CD4-positive, alpha-beta T cell treated with Interleukin-17A for 1 hour (primary cell): ENCODE measurements at places on chromosomes 7 and 10.
A peak's percentile ranks its signal among the peaks of the same experiment; 100 is the strongest.

DNA sequence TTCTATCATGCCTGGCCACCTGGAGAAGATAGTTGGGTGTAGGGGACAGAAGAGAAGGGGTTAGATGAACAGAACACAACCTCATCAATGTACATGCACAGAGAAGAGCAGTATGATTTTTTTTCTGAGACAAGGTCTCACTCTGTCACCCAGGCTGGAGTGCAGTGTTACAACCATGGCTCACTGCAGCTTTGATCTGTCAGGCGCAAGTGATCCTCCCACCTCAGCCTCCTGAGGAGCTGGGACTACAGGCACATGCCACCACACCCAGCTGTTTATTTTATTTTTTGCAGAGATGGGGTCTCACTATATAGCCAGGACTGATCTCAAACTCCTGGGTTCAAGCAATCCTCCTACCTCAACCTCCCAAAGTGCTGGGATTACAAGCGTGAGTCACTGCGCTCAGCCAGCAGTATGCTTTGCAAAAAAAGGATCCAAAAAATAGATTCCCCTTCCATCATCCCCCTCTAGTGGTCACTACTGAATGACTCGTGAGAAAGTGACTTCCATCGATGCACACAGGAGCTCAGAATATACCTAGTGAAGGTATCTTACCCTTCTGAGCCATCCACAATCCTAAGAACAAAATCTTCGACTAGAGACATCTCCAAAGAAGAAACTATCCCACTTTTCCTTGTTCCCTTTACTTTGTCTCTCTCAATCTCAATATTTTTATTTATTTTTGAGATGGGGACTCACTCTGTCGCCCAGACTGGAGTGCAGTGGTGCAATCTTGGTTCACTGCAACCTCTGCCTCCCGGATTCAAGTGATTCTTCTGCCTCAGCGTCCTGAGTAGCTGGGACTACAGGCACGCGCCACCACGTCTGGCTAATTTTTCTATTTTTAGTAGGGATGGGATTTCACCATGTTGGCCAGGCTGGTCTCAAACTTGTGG, 21.0 kb downstream of the ZCWPW1 start:
- DNase-seq, result peak; percentile 80

GRCh38 chr7:19107356-19108146, 9.9 kb downstream of the TWIST1 start:
- DNase-seq, result no peak

- peak; percentile 49 for DNase-seq
Observed at GRCh38 chr7:151014950-151015349, 9.3 kb downstream of the ATG9B start.

- DNase-seq, result no peak
Observed at GRCh38 chr10:99754670-99755069, 22.6 kb downstream of the CUTC start.

- no peak for DNase-seq
Observed at GRCh38 chr7:117970801-117971200, 97.6 kb upstream of the CTTNBP2 start.

DNA sequence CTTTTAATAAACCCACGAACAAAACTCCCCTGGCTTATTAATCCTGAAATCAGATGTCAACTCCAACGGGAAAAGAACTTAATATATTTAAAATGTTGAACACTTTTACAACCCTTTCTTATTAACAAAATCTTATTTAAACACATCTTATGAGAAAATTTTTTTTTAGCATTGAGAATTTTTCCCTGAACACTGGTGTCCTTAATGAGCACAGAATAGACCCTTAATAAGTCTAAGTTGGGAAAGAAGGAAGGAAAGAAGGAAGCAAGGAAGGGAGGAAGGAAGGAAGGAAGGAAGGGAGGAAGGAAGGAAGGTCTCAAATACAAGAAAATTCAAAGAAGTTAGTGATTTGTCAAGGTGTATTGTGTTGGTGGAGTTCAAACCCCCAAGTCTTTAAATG, 129.2 kb upstream of the COL1A2 start:
- DNase-seq, result no peak

- peak; percentile 50 for DNase-seq
Observed at GRCh38 chr10:47261121-47261520, 38.9 kb upstream of the GDF10 start.

DNA sequence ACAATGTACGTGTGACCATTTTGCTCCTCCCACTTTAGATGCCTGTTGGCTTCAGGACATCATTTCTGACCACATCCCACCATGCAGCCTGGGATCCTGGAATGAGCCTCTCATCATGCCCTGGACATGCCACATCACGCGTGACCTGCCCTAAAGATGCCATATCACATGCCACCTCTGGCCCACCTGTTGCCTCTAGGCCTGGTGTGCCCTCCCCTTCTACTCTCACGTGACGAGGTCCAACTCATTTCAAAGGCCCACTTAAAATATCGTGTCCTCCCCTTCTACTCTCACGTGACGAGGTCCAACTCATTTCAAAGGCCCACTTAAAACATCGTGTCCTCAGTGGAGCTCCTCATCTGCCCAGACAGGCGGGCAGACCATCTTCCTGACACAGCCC, 254.9 kb downstream of the TEX36 start:
- no peak for DNase-seq

- no peak for DNase-seq
Observed at GRCh38 chr7:79211724-79212123, 241.7 kb downstream of the MAGI2 start.

DNA sequence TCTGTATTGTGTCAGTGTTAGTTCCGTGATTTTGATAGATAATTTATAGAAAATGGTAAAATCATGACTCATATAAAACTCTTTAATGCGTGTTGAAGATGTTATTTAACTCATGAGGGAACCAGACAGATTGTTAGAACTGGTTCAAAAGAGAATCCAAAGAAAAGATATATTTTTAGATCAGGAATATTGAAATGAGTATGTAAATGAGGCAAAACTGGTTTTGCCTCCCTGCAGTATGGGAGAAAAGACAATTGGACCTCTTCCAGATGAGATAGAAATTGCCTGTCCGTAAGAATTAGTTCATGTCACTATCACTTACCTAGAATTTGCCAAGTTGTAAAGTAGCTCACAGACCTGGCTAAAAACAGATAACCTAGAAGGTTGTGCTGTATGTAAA, 17.6 kb downstream of the CDC123 start:
- no peak for DNase-seq

DNA sequence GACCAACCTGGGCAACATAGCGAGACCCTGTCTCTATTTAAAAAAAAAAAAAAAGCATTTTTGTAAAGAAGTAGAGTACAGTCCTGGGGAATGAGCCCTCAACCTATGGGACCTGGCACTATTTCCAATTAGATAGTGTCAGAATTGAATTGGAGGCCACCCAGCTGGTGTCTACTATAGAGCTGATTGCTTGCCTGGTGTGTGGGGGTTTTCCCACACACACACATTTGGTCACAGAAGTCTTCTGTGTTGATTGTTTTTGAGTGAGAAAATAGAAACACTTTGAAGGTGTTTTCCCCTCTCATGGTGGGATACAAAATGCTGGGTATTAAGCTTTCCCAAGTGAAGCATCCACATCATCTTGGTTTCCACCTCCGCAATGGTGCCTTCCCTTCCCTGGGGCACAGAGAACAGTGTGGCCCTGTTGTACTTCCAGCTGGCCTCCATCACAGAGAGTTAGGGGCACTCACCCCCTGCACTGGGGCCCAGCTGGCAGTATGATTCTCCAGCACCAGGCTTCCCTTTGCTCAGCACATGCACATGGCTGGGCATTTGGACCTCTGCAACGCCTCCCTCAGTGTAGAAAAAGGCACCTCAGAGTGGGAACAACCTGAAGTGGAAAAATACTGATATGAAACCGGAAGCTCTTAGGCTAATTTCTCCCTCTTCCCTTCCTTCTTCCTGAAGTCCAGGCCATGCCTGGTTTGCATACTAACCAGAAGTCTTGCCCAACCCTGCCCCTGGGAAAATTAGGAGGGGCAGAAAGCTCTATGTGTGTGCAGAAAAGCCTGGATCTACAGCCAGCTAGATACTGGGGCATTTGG, 10.7 kb upstream of the NFKB2 start:
- DNase-seq, result no peak

- DNase-seq, result no peak
Observed at GRCh38 chr7:3210531-3210930, 90.5 kb upstream of the SDK1 start.
